ENCODE measurements at places on chromosomes 11 and 22.

- DNase-seq: no peak
These were observed 157.8 kb downstream of the CCDC34 start for GRCh38 chr11:27205250-27205649.

DNA sequence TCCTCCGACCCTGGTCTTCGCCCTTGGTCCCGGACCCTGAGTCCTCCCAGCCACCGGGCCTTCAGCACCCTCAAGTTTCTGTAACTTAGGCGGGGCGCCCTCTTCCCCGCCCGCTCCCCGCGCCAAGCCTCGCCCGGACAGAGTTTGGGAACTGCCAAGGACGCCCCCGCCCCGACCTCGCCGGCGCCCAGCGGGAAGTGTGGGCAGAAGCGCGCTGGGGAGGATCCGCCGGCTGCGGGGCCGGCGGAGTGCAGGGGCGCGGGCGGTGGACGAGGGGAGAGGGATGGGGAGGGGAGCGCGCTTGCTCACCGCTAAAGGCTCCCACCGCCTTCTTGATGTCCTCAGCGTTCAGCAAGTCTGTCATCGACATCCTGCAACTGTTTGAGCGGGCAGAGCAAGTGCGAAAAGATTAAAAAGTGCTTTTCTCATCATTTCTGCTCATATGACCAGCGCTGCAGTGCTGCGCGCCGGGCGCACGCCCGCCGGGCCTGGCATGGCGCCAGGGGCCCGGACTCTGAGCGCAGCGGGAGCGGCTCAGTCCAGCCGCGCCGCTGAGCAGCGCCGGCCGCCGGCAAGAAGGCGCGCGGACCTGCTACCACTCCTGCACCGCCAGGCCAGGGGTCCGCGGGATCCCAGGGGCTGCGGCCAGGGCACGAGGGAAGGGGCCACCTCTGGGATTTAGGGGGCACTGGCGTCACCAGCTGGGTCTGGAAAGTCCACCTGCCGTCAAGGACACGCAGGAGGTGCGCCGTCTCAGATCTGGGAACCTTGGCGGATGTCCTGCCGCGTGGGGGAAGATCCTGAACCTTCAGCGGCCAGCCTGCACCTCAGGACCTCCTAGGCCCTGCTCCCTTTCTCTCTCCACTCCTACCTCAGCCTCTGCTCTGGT, at the start of gene PVALB:
TSS of gene PVALB (minus strand) at position 400 of the 889 bp plus-strand sequence. CDS start at position 370, 30 bp downstream.
- no peak for DNase-seq

DNA sequence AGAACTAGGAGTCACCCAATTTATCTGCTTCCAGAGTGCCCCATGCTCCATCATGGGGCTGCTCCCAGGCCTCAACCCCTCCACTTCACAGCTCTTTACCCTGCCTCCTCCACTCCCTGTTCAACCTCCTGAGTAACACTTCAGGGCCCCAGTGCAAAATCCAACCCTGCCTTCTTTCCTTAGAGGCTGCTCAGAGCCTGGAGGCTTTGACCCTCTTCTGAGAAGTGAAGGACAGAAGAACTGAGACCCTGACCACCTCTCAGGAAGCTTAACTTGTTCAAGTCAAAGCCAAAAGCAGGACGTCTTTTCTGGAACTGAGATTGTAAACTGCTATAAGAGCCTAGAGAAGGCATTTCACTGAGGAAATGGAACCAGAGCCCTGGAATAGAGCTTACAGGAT, 15.5 kb downstream of the EIF3F start:
- no peak for DNase-seq

DNA sequence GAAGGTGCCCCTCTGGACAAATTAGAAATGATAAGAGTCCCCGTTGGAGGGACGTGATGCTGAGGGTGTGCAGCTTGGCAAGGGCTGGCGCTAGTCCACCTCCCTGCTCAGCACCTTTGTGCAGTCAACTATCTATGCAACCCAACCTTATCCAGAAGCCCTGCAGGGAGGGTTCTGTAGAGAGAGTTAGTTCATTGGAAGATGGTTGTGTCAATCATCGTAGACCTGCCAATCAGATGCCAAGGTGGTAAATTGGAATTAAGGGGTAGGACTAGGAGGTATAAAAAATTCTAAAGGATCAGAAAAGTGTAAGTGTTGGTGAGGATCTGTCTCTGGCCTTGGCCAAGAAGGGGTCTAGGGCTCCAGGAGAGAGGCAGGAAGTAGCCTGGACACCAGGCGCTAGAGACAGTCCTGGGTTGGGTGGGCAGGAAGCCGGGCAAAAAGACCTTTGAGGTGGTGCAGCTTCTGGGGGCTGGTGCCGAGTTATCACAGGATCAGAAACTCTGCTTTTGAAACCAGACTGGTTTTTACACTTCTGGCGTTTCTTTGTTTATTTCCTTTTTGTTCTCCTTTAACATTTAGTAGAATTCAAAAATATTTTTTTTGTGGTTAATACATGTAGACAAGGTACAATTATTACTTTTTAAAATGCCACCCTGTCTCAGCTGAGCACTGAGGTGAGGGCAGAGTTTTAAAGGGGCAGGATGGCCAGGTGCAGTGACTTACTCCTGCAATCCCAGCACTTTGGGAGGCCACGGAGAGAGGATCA, 1.6 kb downstream of the C1QTNF6 start:
- no peak for DNase-seq

DNA sequence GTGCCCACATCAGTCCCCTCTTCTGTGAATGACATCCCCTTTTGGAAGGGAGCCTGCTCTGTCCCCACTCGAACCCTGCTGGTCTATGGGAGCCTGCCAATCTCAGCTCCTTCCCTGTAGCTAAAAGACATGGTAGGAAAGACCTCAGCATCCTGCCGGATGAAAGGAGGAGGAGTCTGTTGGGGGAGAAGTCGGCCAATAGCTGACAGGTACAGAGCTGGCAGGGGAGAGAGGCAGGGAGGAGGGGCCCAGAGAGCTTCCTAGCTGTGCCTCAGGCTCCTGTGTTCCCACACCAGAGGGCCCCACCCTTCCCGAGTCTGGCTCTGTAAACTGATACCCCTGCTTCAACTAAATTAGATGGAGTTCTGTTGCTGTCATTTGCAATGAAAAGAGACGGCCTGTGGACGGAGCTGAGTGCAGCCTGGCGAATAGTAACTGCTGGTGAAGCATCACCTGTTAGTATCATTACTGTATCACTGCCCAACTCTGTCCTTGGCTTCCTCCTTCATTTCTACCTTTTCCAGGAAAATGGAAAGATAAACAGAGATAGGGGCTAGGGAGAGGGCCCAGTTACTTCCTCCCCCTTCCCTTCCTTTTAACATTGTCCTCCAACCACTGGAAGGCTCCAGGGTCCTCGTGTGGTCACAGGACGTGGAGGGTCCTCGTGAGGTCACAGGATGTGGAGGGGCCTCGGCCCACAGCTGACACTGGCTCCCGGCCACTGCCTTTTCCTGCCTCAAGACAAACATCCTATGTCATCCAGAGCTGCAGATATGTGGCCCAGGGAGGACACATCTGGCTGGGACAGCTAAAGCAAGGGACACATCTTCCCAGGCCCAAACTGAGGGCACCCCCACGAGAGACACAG, 15.1 kb downstream of the FXYD6 start:
- no peak for DNase-seq

GRCh38 chr11:70140711-70141485, 62.2 kb upstream of the FADD start:
- DNase-seq: no peak

- no peak for DNase-seq
These were observed 6.1 kb upstream of the CD59 start for GRCh38 chr11:33742249-33742851.

GRCh38 chr11:32451808-32452207, 16.5 kb upstream of the WT1 start:
- DNase-seq: no peak

- DNase-seq: no peak
These were observed 6.4 kb upstream of the KRTAP5-10 start for GRCh38 chr11:71558996-71559395.

- no peak for DNase-seq
These were observed 6.6 kb downstream of the F2 start for GRCh38 chr11:46725338-46726205.

DNA sequence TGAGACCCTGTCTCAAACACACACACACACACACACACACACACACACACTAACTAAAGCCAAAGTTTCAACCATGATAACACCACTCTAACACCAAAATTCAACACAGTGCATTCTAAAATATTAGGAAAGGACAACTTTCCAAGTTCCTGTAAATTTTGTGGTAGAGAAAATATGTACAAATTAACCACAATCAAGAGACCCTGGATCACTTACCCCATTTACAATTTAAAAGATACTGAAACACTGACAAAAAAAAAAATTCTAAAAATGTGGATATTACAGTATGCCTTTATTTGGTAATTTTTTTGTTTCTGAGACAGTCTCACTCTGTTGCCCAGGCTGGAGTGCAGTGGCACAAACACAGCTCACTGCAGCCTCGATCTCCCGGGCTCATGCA, 9.7 kb downstream of the MRTFA start:
- no peak for DNase-seq

GRCh38 chr22:18068381-18068988, 9.3 kb upstream of the PEX26 start:
- DNase-seq: no peak

DNA sequence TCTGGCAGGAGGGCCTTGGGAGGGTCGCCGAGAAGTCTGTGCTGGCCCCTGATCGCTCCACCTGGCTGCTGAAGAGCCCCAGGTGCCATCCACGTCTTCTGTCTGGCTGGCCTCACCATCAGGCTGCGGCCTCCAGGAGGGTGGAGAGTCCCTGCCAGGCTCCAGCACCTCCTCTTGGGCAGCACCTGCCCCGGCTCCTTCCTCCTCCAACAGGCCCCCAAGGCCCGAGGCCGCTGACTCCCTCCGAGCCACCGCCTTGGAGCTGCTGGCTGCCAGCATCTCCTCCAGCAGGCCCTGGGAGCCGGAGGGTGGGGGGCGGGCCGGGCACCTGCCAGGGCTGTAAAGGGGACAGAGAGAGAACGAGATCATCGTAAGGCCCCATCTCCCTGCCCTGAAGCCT, 22.3 kb downstream of the TNKS1BP1 start:
- DNase-seq: no peak

DNA sequence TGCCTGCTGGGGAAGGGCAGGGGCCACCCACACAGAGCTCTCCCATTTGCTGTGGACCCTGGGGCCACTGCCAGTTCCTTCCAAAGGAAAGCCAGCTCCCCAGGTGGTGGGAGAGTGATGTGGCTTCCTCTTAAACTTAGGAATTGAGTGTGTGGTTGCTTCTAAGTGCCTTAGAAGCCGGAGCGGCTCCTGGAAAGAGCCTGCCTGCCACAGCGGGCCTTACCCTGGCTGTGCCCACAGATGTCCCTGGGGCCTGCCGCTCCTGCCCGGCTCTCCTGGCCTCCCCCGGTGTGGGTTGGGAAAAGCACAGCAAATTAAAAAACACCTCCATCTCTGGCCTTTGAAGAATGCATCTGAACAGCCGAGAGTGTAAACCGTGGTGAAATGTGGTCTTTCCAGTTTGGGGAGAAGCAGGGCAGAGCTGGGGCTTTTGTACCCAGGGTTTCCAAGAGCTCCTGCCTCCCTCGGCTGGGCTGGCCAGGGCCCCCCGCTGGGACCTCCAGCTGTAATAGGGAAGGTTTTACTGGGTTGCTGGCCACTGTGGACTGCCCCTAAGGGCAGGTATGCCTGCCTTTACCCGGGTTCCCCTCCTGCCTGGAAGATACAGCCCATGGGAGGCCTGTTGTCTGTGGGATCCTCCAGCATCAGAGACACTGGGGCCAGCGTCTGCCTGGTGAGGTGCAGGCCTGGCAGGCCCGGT, 30.2 kb downstream of the LRP5 start:
- DNase-seq: no peak

GRCh38 chr11:128904656-128905344, 13.6 kb downstream of the KCNJ5 start:
- DNase-seq: no peak

- no peak for DNase-seq
These were observed 1.4 kb upstream of the PRSS23 start for GRCh38 chr11:86798988-86799387.
